ENCODE measurements at places on chromosomes 3 and 15.

- DNase-seq: no peak
Measured at GRCh38 chr3:212432-212831, 15.9 kb downstream of the CHL1 start.

DNA sequence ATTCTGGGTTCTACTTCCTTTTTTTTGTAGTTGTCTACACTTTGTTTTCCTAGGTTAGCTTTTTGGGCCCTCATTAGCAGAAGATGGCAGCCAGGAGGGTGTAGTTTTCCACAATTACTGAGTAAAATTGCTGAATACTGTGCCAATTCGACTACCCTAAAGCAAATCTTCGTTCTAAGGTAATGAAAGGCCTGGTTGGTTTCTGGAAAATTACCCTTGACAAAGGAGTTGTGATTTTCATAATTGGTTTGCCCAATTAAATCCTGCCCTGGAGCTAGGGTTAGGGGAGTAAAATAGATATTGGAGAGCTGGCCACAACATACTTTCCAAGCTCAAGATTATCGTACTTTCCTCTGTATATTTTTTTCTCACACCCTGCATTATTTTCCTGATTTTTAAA, 293.0 kb downstream of the OXSM start:
- no peak for DNase-seq

DNA sequence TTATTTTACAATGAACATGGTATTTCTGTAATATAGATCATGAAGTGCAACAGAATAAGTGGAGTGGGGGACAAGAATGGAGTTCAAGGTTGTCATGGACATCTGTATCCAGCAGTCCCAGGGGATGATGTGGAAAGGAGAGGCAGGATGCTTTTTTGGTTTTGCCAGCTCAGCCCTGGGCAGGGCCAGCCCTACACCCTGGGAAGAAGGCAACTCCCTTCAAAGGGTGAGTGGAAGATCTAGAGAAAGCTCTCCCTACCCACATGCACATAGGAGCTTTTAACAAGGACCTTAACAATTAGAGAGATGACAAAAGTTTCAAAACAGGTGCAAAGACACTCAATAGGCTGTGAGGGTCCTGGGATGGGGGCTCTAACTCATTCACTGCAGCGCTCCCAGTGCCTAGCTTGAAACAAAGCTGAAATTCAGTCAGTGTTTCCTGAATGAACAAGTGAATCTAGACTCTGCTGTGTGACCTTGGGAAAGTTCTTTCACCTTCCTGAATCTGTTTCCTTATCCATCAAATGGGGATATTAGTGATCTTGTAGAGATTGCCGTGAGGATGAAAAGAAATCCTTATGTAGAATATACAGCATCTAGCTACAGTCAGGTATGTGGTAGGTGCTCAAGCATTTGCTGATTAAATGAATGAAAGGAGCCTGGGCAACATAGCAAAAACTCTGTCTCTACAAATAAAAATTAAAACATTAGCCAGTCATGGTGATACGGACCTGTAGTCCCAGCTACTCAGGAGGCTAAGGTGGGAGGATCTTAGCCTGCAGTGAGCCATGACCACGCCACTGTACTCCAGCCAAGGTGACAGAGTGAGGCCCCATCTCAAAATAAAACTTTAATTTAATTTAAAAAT, 14.3 kb downstream of the BHLHE40 start:
- DNase-seq: no peak

- DNase-seq: no peak
Measured at GRCh38 chr15:61828860-61829513, 231.3 kb downstream of the VPS13C start.

- no peak for DNase-seq
Measured at GRCh38 chr3:111824351-111824750, 34.7 kb upstream of the PHLDB2 start.
